NCI-H526 treated with DMSO at 0.1 percent for 48 hours (cell line): ENCODE measurements at places on chromosomes 13 and 19.

GRCh38 chr19:34555447-34555846 is 73.9 kb downstream of the WTIP start:
- DNase-seq = peak; percentile 22

DNA sequence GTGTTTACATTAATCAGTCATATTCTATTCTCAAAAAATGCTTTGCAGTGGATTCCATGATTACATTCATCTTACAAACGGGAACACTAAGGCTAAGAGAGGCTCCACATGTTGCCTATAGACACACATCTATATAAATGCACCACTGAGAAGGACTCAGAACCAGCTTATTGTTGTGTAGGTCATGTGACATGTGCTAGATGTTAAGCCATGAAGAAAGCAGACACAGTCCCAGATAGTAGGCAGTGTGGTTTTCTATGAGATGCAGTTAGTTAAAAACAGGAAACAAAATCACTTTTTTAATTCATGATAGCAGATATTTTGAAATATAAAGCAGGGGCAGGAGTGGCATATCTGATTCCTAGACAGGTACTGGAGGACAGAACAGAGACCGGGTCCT is 10.7 kb downstream of the SIGLEC6 start:
- DNase-seq = no peak

DNA sequence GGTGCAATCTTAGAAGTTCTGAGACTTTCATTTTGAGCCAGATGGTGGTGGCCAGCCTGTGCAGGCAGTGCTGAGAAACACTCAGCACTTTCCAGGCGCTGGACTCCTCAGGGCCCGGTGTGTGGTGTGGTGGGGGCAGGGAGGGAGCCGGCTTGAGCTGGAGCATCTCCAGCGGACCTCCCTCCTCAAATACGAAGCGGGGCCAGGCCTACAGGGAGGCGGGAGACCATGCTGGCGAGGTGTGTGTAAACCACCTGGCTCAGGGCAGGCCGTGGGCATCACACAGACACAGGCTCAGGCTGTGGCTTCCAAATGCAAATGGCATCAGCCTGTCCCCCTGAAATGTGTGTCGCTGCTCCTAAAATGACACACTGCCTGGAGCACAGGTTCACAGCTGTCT is 33.3 kb upstream of the RANBP3 start:
- no peak for DNase-seq

- DNase-seq = no peak
These were observed 66.1 kb upstream of the FRY start for GRCh38 chr13:31965361-31966066.

- no peak for DNase-seq
These were observed 343.0 kb downstream of the KLF5 start for GRCh38 chr13:73401769-73402168.

DNA sequence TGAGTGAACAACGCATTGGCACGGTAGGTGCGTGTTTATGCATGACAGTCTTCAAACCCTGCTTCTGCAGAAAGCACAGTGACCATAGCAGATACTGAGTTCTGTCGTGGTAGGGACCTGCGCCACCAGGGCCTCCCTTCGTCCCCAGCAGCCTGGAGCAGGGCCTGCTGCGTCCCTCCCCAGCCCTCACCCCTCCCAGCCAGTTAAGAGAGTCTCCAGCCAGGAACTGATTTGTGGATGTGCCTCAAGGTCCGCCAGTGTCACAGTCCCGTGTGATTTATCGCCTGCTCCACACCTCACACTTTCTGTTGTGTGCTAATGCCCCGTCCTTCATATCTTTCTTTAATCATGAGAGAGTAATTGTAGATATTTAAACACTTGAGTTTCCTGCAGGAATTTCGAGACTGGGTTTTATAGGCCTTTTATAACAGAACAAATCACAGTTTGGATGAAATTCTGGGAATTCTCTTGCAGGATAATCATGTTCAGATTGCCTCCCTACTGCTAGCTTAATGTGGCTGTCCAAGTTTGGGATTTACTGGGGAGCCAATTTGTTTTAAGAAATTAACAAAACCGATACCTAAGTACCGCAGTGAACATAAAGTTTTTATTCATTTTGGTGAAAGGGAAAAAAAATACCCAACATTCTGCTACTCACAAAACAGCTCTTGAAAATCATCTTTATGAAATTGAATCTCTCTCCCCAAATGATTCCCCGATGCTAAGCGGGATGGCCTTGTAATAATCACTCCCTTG is 438.6 kb downstream of the TSHZ3 start:
- DNase-seq = no peak

- no peak for DNase-seq
These were observed 54.0 kb downstream of the ING1 start for GRCh38 chr13:110767476-110767875.

DNA sequence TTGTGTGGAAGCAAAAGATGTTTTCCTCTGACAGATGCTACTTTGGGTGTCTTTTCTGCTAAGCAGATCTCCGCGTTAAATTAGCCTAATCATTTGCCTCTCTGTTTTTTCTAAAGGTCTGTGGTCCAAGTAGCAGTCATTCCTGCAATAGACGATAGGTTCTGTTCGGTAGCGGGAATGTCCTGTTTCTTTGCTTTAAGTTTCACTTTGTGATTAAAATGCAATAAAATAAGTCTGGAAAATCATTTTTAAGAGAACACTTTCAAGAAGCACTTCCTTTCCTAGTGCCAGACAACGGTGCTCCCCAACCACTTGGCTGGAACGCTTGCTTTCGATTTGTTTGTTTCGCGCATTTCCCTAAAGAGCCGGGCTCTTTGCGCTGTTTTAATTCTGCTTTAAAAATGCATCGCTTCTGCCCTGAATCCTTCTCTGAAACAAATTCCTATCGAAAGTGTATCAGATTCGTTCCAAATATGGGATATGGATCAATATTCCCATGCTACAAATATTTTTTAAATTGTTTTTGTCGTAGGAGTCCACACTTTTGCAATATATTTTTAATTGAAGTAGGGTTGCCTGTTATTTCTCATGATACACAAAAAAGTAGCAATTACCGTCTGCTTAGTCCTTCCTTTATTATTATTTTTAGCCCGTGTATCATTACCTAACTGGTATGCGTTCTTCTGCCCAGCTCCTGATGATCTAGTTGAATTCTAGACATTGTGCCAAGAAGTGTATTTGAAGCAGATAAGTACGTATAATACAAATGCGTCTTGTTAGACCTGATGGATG is 14.2 kb downstream of the ZIC2 start:
- DNase-seq = no peak

GRCh38 chr19:8329996-8330395 is 8.7 kb downstream of the RPS28 start:
- no peak for DNase-seq

DNA sequence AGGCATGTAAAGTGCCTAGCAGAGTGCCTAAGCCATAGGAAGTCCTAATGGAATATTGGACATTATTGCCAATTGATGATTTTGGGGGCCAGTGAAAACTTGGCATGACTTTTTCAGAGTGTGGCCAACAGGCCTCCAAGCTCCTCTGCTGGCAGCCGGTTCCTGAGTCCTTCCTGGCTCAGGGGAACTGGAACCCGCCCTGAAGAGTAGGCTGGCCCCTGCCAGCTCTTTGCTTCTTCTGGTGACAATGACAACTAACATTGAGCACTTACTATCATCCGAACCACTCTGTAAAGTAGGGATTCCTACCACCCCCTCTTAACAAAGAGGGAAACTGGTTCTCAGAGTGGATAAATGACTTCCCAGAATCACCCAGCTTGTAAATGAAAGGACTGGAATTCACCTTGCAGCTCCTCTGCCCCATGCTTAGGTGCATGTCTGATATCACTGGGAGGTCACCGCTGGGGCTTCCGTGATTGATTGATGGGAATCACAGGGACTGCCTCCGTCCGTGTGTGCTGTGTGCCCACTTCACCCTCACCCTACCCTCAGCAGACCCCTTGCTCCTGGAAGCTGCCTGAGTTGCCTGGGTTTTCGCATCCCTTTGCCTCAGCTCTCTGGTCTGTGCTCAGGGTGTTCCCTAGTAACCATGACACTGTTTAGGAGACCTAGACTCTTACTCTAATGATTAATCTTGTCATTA is 50.6 kb downstream of the TNFRSF19 start:
- no peak for DNase-seq

GRCh38 chr19:46720503-46721239 is 3.8 kb upstream of the PRKD2 start:
- DNase-seq = no peak

DNA sequence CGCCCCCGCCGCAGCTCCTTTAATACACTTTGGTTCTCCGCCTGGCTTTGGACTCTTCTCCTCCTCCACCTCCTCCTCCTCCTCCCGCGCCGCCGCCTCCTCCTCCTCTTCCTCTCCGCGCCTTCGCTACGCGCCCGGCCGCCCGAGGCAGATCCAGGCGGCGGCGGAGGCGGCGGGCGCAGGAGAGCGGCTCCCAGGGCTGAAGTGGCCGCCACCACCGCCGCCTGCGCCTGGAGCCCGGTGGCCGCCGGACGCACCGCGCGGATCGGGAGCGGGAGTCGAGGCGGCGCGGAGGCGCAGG is at the start of gene ZIC2:
Gene ZIC2, plus strand, starts transcription at position 50 of the 301 bp plus-strand sequence. CDS start 281 bp downstream, outside the sequence.
- DNase-seq = no peak

GRCh38 chr13:50094615-50095293 is 79.5 kb downstream of the KCNRG start:
- no peak for DNase-seq
